ENCODE measurements at places on chromosomes 3 and 15.
A peak's percentile ranks its signal among the peaks of the same experiment; 100 is the strongest.

- no peak for DNase-seq
Measured at GRCh38 chr15:57485869-57486268, 105.8 kb upstream of the MYZAP start.

DNA sequence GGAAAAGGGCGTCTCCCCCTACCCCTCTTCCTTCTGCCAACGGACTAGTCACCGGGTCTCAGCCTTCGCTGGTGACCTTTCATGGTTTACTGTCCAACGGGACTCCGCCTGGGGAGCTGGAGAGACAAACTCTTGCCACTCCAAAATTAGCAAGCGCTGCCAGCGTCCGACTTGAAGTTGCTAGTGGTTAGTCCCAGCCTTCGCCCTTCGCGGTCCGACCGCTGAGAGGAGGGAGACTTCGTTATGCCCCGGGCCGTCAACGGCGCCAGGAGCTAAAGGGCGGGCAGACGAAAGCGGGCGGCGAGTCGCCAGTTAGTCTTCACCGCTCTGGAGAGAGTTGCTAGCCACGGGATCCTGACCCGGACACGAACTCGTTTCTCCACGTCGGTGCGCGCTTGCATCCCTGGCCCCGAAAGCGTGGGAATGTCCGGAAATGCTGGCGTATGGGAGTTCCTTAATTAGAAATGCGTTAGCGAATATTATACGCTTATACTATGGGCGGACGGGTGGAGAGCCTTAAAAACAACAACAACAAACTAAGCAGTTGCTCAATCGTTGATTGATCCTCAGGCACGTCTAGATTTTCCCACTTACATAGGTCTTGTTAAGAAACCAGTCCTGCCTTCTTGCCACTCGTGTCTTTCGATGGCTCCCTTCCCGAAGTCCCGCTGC is 716 bp downstream of the SMC4 start:
- DNase-seq: peak; percentile 36

DNA sequence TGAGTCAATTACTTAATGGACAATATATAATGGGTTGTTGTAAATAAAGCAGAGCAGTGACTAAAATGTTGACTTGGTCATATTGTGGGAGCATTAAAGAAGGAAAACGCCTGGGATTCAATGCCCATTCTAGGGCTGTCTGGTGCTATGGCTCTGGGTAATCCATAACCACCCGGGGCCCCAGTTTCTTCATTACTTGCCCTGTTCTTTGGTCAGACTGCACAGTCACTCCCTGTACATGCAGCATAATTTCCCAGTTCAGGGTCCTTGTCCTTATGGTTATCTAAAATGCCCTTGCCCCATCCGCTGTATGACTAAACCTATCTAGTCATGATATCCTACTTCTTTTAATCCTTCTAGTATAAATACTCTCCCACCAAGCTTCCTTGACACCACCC is 27.5 kb upstream of the DENND4A start:
- DNase-seq: no peak

GRCh38 chr15:69037977-69038376 is 23.5 kb downstream of the NOX5 start:
- DNase-seq: no peak

GRCh38 chr3:119548341-119548740 is 11.1 kb downstream of the CD80 start:
- no peak for DNase-seq

- DNase-seq: peak; percentile 36
Measured at GRCh38 chr3:106215047-106215446, 346.2 kb upstream of the CBLB start.

- DNase-seq: no peak
Measured at GRCh38 chr3:85571835-85572234, 613.0 kb downstream of the CADM2 start.

- no peak for DNase-seq
Measured at GRCh38 chr15:82681371-82681770, 28.3 kb downstream of the AP3B2 start.

DNA sequence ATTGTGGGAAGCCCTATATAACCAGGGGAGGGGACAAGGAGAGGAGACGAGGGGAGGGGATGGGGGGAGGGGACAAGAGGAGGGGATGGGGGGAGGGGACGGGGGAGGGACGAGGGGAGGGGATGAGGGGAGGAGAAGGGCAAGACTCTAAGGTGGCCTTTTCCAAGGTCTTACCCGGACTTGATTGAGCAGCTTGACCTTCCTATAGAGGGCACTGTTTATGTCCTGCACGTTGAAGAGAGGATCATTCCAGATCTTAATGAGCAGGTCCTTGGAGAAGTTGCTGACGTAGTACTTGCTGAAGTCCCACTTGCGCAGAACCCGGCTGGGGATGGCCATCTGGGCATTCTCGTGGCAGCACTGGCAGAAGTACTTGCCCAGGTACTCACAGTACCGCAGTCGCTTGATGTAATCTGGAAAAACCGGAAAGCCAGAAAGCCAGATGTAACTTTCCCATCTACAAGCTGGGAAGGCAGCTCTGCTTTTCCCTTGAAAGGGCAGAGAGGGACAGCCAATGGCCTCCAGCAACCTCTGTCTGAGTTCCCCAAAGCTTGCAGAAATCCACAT is 55.7 kb downstream of the RUBCN start:
- DNase-seq: no peak

GRCh38 chr3:158528076-158528674 is 42.8 kb upstream of the MLF1 start:
- DNase-seq: no peak

GRCh38 chr3:159941038-159942000 is 47.3 kb upstream of the IL12A start:
- DNase-seq: no peak

DNA sequence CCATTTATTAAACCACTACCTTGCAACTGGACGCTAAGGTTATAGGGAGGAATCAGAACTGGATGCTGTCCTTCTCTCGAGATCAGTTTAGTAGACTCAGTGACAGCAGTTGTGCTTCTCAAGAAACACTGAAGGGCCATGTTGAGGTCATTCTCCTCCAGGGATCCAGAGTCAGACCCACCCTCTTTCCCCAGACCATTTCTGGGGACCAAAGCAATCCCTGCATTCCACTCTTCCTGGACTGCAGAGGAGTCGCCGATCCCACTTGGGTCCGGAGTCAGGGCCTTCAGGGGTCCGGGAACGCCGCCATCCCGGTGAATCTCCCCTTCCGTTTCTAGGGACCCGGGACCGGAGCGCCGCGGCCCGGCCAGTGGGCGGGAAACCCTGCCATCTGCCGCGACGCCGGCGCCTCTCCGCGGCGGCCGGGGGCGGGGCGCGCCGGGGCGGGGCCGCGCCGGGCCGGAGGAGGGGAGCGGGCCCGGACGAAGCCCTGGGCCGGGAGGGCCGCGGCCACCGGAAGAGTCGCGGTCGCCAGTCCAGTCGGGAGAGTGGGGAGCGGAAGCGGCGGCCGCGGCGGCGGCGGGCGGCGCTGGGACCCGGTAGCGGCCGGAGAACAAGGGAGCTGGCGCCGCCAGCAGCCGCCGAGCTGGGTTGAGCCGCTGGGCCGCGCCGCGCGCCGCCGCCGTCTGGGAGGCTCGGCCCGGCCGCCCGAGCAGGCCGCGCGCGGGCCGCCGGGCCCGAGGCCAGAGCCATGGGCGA is at the start of gene DVL3:
Gene DVL3, plus strand, starts transcription at position 493 of the 759 bp plus-strand sequence. Its CDS starts 259 bp downstream, at position 752.
- DNase-seq: peak; percentile 54
